ENCODE measurements at places on chromosomes 13 and 19. TPM values are rescaled to one million over a fixed set of nuclear protein-coding genes. Genes with fewer than 3 reads are reported as not detected.

Gene ZNF208
- 0.72 TPM for total RNA-seq

Gene ZNF414
- total RNA-seq, result 2.9 TPM

Gene PRRG2
- total RNA-seq, result not detected

Gene KBTBD7
- 6.0 TPM for total RNA-seq

Gene CYP4F8
- not detected for total RNA-seq

Gene KIR2DL4
- total RNA-seq, result not detected

Gene VSTM2B
- total RNA-seq, result not detected

Gene DNAJC3
- 61.4 TPM for total RNA-seq

Gene CYP2B6
- total RNA-seq, result not detected

Gene ZNF43
- total RNA-seq, result 4.7 TPM

Gene COL4A2
- 1,110 TPM for total RNA-seq

Gene ZNF534
- not detected for total RNA-seq

Gene C19orf38
- not detected for total RNA-seq

Gene CERS4
- 10.3 TPM for total RNA-seq

Gene PGLYRP2
- not detected for total RNA-seq

Gene TEX26
- total RNA-seq, result not detected

Gene ZNF546
- 3.8 TPM for total RNA-seq

Gene ATP4A
- total RNA-seq, result not detected

Measured in cardiac atrium fibroblast (primary cell).